Left ventricle myocardium superior (tissue), 1 donor: ENCODE measurements at places on chromosomes 3 and 15. TPM values are rescaled to one million over a fixed set of nuclear protein-coding genes. Genes with fewer than 3 reads are reported as not detected.

GRCh38 chr15:98723195-98723594 lies 74.9 kb downstream of the IGF1R start:
- no peak for DNase-seq

DNA sequence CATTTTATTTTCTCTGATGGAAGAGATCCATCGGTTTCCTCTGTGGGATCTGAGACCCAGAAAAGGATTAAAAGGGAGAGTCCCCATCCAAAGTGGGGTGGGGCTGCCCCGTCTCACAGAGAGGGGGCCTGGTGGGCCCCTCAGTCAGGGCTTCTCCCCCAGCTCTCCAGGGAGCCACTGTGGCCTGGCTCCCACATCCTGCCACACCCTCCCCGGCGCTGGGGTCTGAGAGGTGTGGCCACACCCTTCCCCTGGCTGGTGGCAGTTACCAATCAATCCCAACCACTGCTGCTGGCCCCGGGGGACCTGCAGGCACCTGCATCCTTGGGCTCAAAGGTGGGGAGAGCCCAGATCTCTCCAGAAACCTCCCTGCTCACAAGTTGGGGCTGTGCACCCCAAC lies 161.8 kb upstream of the IQSEC1 start:
- peak; percentile 37 for DNase-seq

DNA sequence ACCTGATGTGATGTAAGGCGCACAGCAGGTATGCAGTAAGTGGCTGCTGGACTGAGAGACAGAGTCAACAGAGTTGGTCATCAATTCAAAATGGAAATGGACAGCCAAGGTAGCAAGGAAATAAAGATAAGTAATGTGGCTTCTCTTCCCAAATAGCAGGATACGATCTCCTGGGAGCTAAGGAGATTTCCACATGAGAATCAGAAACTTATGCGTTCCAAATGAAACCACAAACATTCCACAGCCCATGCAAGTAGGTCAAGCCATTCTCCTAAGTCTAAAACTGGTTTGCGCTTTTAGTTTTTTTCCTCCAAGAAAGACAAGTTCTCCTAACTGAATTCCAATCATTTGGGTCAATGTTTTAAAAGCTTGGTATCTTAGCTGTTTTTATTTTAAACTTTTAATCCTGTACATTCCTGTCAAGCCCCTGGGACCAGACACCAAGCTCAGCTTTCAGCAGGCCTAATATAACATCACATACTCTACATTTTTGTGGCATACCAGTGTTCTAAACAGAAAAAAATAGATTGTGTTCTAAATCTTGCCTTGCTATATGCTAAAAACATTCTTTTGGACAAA lies 73.7 kb upstream of the TSPAN3 start:
- no peak for DNase-seq

DNA sequence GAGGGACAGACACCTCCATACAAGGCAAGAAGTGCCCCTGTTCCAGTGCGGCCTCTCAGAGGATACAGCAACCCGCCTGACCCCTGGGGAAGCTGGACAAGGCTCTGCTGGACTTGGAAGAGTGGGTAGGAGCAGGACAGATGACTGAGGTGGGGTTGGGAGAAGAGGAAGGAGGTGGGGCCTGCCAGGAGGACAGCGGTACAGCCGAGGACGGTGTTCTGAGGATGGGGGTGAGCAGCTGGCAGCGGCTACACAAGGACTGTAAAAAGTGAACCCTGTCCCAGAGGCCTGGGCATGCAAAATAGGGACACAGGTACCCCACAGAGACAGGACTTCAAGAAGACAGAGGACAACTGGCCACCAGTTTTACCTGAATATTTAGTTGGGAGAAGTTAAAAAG lies 23.5 kb upstream of the ELP6 start:
- no peak for DNase-seq

DNA sequence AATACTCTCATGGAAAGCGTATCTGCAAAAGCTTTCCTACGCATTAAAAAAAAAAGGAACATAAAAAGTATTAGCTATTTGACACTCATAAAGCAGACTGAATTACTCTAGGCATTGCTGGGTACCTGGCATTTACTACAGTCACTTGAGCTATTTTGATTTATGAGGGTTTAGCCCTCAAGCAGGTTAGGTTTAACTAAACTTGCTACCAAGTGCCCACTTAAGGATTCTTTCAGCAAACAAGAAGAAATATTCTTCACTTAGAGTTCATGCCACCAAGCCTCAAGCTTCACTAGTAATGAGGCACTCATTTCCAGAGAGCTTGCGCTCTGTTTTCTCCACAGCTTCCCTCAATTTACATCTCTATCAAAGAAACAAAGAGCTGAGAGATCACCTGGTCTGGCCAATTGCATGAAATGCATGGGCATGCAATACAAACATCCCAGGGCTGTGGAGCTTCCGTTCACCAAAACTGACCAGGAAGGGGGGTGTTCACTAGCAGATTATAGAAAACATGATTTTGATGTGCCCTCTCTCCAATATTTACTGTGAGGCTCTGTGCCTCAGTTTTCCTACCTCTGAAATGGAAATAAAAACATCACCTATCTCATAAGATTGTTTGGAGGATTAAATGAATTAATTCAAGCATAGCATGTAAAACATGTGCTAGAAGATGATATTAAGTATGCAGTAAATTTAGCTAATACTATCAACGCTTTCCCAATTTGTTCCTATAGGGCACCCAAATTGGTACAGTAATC lies 217.3 kb downstream of the RORA start:
- no peak for DNase-seq

DNA sequence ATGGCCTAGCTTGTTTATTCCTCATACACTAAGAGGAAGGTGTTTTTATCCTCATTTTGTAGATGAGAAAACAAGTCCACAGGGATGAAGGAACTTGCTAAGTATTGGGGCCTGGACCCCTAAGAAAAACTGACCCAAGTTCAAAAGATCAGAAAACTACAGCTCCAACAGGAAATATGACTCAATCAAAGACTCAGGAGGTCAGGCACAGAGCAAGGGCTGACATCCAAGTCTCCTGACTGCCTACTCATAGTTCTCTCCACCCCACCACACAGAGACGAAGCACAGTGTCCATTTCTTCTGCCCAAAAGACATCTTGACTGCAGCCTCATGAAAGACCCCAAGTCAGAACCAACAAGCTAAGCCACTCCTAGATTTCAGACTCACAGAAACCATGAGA lies 26.9 kb upstream of the TPM1 start:
- DNase-seq = no peak

- DNase-seq = no peak
Measured at GRCh38 chr3:3127432-3128010, 781 bp downstream of the TRNT1 start.

- DNase-seq = no peak
Measured at GRCh38 chr3:65436580-65436979, 602.1 kb downstream of the MAGI1 start.

DNA sequence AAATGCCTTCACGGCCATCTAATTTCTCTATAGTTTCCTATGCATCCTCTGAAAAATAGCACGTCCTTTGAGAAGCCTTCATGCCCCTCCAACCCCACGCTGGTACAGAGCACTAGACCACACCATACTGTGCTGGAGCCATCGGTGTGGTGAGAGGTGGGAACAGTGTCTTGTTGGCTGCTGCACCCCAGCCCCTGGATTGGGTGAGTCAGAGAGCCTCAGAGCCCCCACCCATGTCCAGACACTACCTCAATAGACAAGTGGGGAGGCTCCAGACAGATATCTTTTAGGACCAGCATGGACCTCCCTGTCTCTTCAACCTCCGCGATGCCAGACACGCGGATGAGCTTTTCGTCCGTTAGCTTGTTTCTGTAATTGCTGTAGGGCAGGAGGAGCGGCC lies 12.1 kb upstream of the TGM5 start:
- DNase-seq = no peak

- DNase-seq = no peak
Measured at GRCh38 chr3:144968750-144969350, 997.2 kb downstream of the DIPK2A start.

- no peak for DNase-seq
Measured at GRCh38 chr3:131962982-131963381, 71.8 kb downstream of the CPNE4 start.

DNA sequence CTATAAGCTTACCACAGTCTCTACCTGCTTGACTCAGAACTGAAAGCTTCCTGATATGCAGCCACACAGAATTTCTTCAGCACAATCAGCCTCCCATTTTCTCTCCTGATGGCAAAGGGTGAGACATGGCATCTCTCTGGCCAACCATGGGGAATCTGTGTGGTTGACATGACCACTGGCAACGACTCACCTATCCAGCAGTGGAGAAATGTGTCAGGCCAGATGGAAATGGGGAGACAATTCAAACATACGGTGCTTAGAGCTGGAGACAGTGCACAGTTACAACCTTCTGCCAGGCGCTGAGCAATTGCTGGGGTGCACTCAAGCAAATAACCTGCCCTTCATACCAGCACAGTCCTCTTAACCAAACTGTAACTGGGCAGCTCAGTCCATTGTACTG lies 3.6 kb downstream of the ZNF385D start:
- DNase-seq = no peak

- DNase-seq = no peak
Measured at GRCh38 chr15:78407608-78408354, 30.2 kb upstream of the IREB2 start.

DNA sequence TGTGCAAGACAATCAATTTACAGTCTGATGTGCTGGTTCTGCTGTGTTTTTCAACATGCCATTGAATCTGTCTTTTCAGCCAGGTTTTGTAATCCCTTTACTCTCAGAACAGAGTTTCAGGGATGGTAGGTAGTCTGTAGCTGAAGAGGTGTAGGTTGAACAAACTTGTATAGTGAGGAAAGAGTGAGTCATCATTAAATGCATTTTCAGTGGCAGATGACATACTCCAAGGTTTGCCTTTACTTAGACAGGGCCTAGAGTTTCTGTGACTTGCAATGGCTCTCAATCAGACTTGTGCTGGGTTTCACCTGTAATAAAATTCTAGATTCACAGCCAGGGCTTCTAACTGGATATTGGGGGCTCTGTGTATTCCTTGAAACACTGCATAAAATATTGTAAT lies 94.6 kb downstream of the CYP19A1 start:
- DNase-seq = no peak

ACSBG1 gene
- total RNA-seq = 0.05 TPM

TCTA gene
- 14.9 TPM for total RNA-seq

SYNPR gene
- total RNA-seq = not detected

BNC1 gene
- 1.2 TPM for total RNA-seq
